ENCODE measurements at places on chromosomes 11 and 22. TPM values are rescaled to one million over a fixed set of nuclear protein-coding genes. Genes with fewer than 3 reads are reported as not detected.

DNA sequence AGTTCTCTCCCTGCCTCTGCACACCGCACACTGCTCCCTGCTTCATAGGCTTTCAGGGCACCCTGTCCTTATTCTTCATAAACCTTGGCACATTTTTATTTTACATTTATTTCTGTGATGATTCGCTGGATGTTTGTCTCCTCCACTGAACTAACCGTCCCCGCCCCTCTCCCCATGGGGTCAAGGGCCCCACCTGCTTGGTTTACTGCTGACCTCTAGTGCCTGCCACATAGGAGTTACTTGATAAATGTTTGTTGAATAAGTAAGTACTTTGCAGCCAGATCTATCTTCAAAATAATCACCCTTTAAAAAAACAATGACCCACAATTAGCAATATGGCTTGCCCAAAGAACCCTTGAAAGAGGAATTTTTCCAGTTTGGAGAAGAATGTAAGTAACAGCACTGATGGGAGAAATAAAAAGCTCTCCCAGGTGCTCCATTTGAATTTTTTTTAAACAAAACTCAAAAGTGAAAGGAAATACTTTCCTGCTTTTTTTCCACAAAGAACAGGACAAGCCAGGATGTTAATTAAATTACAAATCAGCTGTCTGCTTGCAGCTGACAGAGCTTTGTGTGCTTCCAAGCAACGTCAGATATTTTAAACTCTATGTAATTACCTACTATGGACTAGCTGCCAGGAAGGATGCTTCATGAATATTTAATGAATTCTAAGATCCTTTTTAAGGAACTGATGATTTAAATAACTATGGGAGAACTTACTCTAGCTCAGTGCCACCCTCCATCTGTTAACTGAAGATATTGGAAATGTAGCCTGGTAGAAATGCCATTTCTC is 1083.6 kb downstream of the DLG2 start:
- DNase-seq, result peak; percentile 4

DNA sequence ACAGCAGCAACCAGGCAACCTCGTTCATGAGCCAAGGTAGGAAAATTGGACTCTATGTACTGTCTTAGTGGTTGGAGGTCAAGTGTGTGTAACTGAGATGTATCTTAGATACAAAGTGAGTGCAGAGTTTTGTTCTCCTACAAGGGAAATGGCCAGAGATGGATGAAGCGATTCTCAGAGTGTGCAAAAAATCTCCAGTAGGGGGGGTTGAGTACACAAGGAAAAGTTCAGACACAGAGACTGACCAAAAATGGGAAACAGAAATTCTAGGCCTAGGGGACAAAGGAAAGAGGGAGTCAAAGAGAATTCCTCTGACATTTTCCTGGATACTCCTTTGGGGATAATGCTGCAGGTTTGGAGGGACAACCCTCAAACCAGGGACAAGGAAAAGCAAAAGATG is 38.2 kb upstream of the OR5AK2 start:
- DNase-seq, result no peak

Gene BACE1-AS
- 8.0 TPM for polyA plus RNA-seq

DNA sequence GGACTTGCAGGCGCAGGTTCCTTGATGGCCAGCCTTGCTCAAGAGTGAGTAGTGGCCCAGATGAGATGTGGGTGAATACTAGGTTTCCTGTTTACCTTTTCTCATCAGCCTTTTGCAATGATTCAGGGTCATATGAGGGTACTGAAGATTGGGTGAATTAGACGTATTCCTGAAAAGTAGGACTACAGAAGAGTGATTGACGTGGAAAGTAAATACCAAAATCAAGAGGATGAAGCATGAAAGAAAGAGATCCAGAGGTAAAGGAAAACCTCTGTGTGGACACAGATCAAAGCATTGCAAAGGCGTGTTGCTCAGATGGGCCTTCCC is 59.9 kb downstream of the CYB5R2 start:
- DNase-seq, result no peak

- DNase-seq, result no peak
Observed at GRCh38 chr22:29049655-29050263, 11.9 kb downstream of the C22orf31 start.

Gene SYT7
- polyA plus RNA-seq, result 6.7 TPM

Gene NXPE1
- not detected for polyA plus RNA-seq

DNA sequence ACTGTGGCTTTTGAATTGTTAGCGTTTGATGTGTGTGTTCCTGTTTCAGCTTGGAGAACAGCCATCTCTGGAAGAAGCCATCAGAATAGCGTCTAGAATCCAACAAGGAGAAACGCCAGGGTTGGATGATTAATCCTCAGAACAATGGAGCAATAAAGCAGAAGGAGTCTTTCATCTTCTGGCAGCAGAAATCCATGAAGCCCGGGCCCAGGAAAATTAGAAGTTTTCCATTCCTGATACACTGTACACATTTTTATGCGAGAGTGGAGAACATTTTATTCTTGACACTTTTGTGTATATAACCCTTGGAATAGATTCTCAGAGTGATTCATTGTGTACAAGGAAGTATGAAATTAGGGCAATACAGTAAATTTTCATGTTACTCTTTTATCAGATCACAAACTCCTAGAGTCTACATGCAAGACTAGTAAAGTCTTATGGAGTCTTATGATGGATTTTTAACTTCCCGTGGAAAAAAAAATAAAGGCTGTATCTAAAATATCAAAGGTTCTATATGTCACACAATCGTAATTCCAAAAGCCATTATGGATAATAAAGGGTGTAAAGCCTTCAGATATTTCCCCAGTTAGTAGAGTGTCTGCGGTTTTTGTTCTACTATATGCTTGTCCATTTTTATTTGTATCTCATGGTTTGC is 45.9 kb upstream of the WEE1 start:
- DNase-seq, result peak; percentile 91

Gene RNF215
- 15.9 TPM for polyA plus RNA-seq

DNA sequence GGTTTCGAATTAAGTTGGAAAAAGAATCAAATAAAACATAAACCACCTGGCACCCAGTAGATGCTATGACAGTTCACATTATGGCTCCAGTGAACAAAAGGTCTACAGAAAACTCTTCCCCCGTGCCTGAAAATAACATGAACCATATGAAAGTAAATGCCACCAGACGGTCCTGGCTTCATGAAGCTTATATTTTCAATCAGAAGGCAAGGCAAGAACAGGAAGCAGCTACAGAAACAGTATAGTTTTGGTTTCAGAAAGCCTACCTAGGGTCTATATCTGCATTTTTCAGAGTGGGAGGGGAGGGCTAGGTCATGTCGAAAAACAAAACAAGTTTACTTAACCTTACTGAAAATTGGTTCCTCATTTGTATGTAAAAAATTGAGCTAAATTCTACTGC is 9.8 kb downstream of the RAB30 start:
- no peak for DNase-seq

DNA sequence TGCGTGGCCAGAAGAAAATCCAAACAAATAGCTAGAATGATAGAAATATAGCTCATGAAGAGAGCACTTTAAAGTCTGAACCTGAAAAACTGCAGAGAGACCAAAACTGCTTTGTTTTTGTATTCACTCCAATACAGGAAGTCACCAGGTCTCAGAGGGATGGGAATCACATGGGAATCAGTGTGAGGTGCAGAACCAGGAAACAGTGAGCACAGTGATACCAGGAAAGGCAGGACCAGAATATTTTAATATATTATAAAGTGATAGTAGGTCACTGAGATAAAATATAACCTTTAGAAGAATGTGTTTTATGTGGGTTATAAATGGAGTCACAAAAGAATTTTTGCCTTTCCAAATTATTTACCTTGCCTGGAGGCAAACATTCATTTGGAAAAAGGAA is 277.3 kb downstream of the CASP12 start:
- no peak for DNase-seq

GRCh38 chr11:64998141-64998540 is 1.4 kb upstream of the BATF2 start:
- no peak for DNase-seq

DNA sequence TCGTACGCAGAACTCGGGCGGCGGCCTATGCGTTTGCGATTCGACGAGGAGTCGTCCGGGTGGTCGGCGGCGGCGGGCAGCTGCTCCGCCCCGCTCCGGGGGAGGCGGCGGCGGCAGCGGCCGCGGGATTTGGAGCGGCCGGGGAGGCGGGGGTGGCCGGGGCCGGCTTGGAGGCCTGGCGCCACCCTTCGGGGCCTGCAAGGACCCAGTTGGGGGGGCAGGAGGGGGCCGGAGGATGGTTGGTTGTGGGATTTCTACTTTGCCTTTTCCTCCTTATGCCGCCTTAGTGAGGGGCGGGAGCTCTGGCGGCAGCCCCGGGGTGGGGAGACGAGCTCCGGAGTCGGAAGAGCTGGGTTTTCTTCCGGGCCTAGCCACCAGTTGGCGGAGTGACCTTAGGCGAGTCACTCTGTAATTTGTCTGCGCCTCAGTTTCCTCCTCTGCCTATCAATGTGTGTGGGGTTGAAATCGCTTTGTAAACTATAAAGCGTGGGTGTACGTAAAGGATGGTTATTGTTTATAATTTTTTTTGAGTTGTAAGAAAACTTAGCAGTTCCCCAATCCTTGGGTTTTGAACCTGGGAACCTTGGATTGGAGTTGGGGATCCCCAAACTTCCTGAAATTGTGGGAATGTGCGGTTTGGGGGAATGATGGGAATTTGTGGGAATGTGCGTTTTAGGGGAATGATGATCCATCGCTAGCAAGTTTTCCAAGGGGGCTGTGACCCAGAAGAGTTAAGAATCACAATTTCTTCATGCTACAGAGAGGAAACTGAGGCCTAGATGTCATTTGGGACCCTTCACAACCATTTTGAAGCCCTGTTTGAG is 679 bp downstream of the TUG1 start:
- DNase-seq, result no peak

GRCh38 chr11:76696756-76697155 is 26.2 kb upstream of the LRRC32 start:
- DNase-seq, result no peak

DNA sequence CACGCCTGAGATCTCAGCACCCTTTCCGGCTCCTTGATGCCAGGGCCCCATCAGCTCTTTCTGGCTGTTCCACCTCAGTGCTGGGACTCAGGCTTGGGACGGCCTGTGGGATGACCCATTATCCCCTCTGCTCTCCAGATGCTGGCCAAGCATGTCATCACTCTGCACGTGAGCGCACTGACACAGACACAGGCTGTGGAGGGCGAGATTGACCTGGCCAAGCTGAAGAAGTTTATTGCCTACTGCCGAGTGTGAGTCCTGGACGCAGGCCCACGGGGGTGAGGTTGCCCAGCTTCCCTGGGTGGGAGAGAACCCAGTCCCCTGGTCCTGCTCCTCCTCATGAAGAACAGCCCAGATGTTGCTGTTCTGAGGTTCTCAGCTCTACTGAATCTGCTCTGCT is 17.7 kb downstream of the MCM5 start:
- no peak for DNase-seq

DNA sequence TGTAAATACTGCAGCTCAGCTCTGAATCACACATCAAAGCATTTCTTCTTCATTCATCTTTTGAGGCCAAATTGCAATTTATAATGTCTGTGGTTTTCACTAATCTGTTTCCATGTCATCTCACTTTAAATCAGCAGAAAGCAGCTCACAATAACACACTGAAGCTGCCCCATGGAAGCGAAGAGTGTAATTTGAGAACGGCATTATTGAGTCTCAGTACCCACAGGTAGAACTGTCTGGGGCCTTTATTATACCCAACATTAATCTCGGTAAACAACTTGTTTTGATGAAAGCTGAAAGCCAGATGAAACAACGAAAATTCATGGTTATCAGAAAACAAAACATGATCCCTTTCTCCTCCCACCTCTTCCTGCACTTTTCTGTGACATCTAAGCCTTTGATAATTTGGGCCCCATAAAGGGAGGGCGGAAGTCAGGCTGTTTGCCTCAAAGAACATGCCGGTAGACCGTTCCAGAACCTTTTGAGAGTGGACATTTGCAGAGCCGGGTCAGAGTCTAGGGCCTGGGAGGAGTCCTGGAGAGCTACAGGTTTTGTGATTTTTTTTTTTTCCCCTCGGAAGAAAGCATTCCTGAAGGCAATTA is 68.2 kb upstream of the SESN3 start:
- no peak for DNase-seq

DNA sequence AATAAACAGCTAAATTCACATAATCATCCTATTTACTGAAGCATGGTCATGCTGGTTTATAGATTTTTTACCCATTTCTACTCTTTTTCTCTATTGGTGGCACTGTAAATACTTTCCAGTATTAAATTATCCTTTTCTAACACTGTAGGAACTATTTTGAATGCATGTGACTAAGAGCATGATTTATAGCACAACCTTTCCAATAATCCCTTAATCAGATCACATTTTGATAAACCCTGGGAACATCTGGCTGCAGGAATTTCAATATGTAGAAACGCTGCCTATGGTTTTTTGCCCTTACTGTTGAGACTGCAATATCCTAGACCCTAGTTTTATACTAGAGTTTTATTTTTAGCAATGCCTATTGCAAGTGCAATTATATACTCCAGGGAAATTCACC is 10.7 kb downstream of the RAG1 start:
- DNase-seq, result no peak

- DNase-seq, result no peak
Observed at GRCh38 chr22:37953062-37953436, 352 bp downstream of the C22orf23 start.

Gene RNF169
- 3.1 TPM for polyA plus RNA-seq

GRCh38 chr22:22721681-22722354 is 77.4 kb downstream of the GGTLC2 start:
- peak; percentile 51 for DNase-seq

DNA sequence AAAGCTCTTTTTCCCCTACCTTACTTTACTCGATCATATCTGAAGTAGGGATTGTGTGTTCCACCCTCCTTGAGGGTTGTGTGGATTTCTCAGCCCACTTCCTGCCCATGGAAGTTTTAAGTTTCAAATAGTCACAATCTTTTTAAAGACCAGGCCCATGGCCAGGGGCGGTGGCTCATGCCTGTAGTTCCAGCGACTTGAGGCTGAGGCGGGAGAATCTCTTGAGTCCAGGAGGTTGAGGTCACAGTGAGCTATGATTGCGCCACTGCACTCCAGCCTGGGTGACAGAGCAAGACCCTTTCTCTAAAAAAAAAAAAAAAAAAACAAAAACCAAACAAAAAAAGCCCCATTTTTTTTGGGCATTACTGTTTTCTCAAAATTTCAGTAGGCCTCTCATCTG is 36.3 kb upstream of the LRRC10B start:
- no peak for DNase-seq

GRCh38 chr22:17890892-17891291 is 116.6 kb upstream of the BID start:
- no peak for DNase-seq
